Stimulated activated CD8-positive, alpha-beta memory T cell treated with anti-CD3 and anti-CD28 coated beads, Interleukin-4, amount 100 ng/mL, for 48 hours (primary cell): ENCODE measurements at places on chromosomes 12 and 14.

- no peak for DNase-seq
These were observed 49.0 kb downstream of the MDGA2 start for GRCh38 chr14:47626151-47627035.

- no peak for DNase-seq
These were observed 227.6 kb upstream of the PDE3A start for GRCh38 chr12:20140751-20141150.

DNA sequence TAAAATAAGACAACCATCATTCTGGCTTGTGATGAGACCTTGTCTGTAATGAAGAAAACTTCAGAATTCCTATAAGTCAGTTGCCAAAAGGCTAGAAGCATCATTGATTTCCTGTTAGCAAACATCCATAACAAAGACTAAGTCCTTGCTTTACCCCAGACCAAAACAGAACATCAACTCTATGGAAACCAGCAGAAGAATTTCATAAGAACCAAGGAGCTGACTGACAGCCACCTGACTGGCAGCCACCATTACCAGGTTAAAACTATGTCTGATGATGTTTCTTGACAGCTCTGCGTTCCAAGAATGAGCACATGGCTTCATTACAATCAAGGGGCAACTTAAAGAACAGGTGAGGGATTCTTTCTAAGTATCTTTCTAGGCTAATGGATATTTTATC is 29.3 kb downstream of the HECTD4 start:
- DNase-seq, result no peak

DNA sequence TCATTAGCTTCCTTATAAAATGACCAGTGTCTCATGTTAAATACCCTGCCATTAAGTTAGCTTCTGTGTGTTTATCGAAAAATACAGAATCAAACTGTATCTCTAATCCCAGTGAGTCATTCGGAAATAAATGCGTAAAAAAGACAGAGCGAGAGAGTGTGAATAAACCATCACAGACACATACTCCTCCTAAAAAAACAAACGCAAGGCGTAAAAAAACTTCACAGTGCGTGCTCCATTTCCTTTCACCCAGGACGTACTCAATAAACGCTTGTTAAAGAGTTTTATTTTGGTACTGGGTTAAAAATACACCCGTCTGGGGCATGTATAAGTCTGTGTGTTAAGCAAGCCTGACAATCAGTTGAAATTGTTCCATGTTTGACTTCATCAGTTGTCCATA is 58.8 kb upstream of the ISM2 start:
- no peak for DNase-seq

DNA sequence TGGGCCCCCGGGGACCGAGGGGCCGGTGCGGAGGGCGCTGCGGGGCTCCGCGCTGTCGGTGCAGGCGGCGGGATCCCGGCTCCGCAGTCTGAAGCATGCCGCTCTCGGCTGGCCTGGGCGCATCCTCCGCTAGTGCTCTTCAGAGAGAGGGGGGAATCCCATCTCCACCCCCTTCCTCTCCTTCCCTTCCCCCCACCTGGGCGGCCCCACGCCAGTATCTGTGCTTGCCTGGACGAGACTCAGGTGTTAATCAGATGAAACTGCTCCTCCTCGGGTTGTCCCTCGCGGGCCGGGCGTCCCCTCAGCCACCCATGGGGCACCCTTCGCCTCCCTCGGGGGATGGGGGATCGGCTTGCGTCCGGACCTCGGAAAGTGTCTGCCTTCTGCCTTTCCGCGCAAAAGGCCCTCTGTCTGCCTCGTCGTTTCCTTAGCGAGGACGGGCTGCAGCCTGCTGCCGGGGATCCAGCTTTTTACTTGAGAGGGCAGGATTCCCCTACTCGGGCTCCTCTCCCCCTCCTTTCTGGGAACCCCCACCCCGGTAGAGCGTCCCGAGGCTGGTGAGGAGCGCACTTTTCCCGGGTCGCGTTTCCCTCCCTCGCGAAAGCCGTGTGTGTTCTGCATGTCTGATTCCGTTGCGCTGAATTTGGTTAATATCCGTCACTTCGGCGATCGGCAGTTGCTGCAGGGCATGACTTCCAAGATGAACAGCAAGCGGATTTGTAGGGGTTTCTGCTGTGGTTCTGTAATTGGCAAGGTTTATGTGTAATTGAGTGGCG is 1.1 kb downstream of the GPHN start:
- DNase-seq, result peak; percentile 63

DNA sequence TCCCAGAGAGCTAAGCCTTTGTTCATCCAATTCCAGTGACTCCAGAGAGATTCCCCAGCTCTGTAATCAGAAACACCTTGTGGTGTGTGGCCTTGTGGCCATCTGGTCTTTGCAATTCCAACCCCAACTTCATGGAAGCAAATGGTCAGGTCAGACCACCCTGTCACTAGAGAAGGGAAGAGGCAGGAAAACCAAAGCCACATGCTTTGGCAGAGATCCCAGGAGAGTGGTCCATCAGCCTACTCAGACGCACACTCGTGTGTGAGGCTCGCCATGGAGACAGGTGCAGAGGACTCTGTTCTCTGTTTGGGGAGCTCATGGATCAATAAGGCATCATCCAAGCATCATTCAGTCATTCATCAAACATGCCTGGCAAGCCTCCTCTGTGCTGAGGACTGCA is 46.2 kb upstream of the TUNAR start:
- DNase-seq, result no peak

GRCh38 chr12:52018433-52019112 is 11.8 kb downstream of the TAMALIN start:
- DNase-seq, result no peak
